ENCODE measurements at places on chromosomes 1 and 21.

- DNase-seq: no peak
Observed at GRCh38 chr1:215878128-215878527, 311.0 kb downstream of the KCTD3 start.

DNA sequence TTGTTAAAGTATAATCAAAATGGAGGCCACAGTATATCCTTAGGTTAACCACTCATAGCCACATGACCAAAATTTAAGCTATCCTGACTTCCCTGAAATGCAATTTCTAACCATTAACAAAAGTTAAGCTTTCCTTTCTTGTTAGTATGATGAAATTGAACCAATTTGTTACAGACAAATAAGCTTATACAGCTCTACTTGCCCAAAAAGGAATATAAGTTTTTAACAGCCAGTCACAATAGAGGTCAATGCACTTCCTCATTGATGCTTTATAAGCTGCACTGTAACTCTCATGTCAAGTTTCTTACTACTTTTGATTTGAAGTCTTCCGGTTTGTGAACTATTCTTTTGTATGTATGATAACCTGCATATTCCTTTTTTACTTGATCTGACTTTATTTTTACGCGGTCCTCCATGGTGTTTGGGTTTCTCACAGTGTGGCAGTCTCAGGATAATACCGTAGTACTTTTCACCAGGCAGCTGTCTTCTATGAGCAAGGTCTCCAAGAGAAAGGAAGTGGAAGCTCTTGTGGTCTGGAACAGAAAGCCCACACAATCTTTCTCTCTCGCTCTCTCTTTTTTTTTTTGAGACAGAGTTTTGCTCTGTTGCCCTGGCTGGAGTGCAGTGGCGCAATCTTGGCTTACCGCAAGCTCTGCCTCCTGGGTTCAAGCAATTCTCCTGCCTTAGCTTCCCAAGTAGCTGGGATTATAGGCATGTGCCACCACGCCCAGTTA is 331.6 kb downstream of the SRGAP2C start:
- DNase-seq: no peak

DNA sequence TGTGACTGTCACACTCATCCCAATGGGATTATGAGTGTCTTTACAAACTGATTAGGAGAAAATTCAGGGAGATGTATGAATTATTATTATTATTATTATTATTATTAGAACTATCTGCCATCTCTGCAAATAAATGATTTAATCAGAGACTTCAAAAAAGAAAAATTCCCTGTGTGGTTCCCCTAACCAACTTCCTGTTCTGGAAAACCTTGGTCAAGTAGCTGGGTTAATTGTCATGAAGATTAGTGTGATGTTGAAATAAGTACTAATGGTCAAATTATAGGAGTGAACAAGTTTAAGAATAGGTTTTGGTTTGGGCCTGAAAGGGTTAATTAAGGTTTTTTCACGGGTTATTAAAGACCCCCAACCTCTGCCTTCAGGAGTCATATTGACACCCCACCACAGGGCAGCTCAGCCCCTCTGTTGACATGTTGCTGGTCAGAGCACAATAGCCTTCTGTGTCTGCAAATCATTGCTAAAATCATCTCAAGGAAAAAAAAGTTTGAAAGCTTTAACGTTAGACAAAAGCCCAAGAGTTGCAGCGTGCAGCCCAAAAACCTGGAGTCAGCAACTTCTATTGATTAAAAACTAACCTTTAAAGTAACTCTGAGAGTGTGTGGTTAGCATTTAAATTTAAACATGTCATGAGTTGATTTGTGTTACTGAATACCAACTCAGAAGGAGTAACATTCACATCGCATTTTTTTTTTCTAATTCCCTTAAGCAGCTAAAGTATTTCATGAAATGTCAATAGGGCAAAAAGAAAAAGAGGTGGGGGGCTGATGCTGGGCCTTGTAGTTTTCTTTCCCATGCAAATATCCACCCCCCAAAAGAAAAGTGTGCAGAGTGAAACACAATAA is 272.5 kb downstream of the TM2D1 start:
- no peak for DNase-seq

GRCh38 chr1:108843390-108844137 is 13.3 kb downstream of the AKNAD1 start:
- DNase-seq: no peak

GRCh38 chr1:170578359-170578758 is 46.4 kb downstream of the GORAB start:
- DNase-seq: no peak

GRCh38 chr1:201272799-201273198 is 10.5 kb upstream of the PKP1 start:
- DNase-seq: no peak

DNA sequence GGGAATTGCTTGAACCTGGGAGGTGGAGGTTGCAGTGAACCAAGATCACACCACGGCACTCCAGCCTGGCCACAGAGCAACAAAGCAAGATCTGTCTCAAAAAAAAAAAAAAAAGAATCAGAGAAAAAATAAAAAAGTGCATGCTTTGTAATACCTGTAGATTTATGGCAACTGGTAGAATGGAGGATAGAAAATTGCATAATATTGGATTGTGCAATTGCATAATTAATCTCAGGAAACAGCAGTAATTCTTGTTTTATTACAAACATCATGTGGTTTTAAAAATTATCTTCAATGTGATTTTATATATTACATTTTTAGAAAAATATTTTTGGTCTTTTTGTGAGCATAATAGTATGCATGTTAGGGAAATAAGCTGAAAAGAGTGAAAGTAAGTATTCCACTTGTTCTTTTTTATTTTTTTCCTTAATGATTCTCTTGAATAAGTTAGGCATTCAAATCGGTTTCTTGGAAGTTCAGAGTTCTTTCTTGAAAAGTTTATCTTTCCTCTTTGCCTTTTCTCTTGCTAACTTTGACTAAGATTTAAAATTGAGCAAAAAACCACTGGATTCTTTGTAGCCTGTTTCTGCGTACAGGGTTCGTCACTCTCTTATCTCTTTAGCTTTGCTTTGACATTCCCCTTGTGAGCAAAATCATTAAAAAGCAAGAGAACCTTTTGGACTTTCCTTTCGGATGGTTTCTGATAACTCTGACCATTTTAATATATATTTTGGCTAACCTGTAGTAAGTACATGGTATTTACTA is 127.5 kb upstream of the ADAMTS5 start:
- DNase-seq: no peak

DNA sequence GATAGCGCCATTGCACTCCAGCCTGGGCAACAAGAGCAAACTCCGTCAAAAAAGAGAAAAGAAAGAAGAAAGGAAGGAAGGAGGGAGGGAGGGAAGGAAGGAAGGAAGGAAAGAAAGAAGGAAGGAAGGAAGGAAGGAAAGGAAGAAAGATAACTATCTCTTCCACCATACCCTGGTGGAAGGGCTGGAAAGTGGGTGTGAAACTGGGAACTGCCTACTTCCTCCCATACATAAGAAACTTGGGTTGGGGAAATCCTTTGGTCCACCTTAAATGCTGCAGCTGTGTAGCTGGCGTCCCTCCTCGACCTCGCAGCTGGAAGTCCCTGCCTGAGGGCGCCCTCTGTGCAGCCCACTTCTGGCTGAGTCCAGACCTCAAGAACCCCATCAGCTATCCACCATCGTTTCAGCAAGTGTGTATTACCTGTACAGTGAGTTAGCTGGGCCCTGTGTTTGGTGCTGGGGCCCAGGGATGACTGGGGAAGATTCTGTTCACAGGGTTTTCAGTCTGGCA is 4.6 kb upstream of the FAM167B start:
- DNase-seq: no peak

DNA sequence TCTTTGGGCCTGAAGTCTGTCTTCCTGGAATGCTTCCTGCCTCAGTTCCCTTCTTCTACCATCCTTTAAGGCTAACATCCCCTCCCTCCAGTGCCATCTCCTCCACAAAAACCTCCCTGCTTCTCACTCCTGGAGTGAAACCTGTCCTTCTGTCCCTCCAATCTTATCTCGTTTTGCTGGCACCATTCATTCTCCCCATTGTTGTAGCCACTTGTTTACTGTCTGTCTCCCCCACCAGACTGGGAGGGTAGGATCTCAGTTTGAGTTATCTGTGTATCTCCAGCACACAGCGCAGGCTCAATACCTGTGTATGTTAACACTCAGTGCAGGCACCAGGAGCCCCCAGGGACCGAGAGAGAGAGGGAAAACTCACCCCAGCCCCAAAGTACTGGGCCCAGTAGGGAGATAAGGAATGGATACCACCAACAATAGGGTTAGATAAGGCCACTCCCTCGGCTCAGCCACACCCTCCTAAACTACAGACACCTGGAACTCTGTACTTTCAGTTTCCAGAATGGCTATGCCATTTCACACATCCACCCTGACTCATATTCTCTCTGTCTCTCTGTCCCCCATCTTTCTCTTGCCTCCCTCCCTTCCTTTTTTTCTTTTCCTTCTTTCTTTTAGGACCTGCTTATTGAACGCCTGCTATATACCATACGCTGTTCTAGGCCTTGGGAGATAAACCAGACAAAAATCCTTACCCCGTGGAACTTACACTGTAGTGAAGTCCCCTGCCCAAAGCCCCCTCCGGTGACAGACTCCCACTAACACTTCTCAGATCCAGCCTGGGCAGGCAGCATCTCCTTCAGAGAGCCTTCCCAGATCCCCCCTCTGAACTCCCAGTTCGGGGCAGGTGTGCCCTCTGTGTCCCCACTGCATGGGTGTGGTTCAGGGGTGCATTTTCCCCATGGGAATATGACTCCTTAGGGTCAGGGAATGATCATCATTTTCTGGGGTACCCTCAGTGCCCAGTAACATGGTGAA is 3.3 kb upstream of the SSBP3 start:
- DNase-seq: no peak

GRCh38 chr1:27400082-27400962 is 7.9 kb downstream of the GPR3 start:
- DNase-seq: no peak

- no peak for DNase-seq
Observed at GRCh38 chr1:24932284-24932683, 2.2 kb upstream of the RUNX3 start.

GRCh38 chr21:32352526-32352925 is 40.3 kb downstream of the URB1 start:
- DNase-seq: no peak

DNA sequence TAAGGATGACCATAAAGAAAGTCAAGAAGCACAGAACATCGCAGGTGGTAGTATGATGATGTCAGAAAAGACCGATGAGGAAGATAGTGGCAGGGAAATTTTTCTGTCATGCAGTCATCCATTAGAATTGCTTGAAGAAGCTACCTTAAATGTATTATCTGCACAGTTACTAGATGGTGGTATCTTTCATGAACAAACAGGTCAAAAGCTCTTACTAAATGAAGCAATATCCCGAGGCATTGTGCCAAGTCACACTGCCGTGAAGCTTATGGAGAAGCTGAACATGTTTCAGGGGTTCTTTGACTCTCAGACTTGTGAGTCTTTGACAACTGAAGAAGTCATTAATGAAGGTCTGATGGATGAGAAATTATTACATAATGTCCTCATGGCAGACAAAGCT is 128.8 kb downstream of the MACF1 start:
- DNase-seq: no peak

DNA sequence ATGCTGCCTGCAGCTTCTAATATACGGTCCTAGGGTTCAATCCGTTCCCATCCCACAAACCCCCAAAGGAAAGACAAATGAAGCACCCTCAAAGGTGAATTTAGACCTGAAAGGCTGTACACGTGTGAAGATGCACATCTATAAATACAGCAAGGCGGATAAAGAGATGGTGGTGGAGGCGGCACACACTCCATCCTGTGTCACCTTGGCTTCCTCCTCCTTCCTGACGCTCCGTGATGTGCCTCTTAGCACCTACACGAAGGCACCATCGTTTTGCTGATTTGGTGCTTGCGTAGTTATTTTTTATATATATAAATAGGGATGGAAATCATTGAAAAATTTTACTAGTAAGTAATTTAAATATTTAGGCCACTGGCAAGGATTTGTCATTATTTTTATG is 359.4 kb downstream of the NPHP4 start:
- DNase-seq: no peak

DNA sequence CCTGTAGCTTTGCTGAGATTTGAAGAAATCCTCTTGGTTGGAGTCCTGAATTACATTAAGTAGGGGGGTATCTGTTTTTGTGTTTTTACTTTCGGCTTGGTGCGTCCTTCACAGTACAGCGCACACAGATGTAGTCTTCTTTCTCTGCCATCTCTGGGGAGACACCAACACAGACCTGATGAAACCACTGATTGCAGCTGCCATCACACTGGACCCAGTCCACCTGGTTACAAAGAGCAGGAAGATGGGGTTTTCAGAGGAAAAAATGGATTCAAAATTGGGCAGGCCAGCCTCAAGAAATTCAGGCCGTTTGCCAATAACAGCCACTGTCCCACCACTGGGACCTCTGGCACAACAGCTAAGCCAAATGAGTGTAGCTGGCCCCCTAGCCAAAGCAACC is 18.7 kb upstream of the SYT2 start:
- no peak for DNase-seq

DNA sequence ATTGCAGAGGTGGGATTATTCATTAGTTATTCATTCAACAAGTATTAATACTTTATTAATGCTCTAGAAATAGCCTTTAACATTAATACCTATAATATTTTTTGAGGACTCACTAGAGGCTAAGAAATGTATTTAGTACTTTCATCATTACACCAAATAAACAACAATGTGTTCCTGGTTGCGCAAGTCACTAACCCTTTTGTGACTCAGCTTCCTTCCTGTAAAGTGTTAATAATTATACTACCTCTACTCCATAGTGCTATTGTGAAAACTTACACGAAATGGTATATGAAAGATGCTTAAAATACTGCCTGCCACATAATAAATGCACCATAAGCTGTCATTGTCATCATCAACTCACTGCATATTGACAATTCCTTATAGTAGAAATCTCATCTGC is 431.0 kb downstream of the DPYD start:
- DNase-seq: no peak

GRCh38 chr1:107740579-107740978 is 224.4 kb downstream of the VAV3 start:
- DNase-seq: no peak

DNA sequence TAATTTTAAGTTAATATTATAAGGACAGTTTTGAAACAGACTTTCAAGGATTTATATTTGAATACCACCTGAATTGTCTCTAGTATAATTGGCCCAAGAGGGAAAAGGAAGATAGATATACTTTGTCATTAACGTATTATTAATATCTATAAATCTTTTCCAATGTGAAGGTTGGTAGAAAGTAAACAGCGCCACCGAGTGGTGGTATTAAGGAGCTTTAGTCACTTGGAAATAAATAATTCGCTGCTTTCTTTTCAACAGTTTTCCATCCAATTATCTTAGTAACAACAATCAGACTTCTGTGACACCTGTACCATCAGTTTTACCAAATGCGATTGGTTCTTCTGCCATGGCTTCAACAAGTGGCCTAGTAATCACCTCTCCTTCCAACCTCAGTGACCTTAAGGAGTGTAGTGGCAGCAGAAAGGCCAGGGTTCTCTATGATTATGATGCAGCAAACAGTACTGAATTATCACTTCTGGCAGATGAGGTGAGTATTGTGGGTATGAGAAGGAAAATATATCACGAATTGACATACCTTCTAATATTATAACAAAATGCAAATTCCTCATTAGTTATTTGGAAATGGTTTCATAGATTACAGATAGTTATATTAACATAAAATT is 37.7 kb downstream of the SH3GLB1 start:
- DNase-seq: no peak

All from left forelimb (tissue), 1 donor.